ENCODE measurements at places on chromosomes 13 and 19. TPM values are rescaled to one million over a fixed set of nuclear protein-coding genes. Genes with fewer than 3 reads are reported as not detected.

ZNF560 gene
- not detected for total RNA-seq

GRCh38 chr19:42412661-42413076 is 14.5 kb downstream of the LIPE start:
- H3K27me3 ChIP-seq: no peaks in the 10 kb centered on the region
- H3K27ac ChIP-seq: no peak overlapping the region
- no peak overlapping the region for H3K4me3 ChIP-seq
- DNase-seq: no peak
- H3K36me3 ChIP-seq: no peaks in the 10 kb centered on the region

- no peaks in the 10 kb centered on the region for H3K36me3 ChIP-seq
- H3K27me3 ChIP-seq: no peaks in the 10 kb centered on the region
- H3K27ac ChIP-seq: no peak overlapping the region
- no peak overlapping the region for H3K4me3 ChIP-seq
- no peaks in the 10 kb centered on the region for H3K4me1 ChIP-seq
Measured at GRCh38 chr13:76329866-76330580, 556.2 kb downstream of the KCTD12 start.

GRCh38 chr19:6108721-6109633 is 1.3 kb downstream of the RFX2 start:
- peak overlapping the region; percentile 61 for H3K4me3 ChIP-seq
- no peaks in the 10 kb centered on the region for H3K27me3 ChIP-seq
- H3K4me1 ChIP-seq: peaks cover 26% of the 10 kb centered on the region

- no peaks in the 10 kb centered on the region for H3K4me1 ChIP-seq
- no peaks in the 10 kb centered on the region for H3K36me3 ChIP-seq
- no peak for DNase-seq
- H3K27me3 ChIP-seq: no peaks in the 10 kb centered on the region
- H3K27ac ChIP-seq: no peak overlapping the region
Measured at GRCh38 chr19:7658219-7658686, 10.6 kb upstream of the RETN start.

Data from right atrium auricular region (tissue), 2 donors.